ENCODE measurements at places on chromosomes 16 and 17.

GRCh38 chr17:28549236-28550132 is 2.9 kb downstream of the UNC119 start:
- no peak overlapping the region for H3K27ac ChIP-seq
- H3K27me3 ChIP-seq, result no peaks in the 10 kb centered on the region
- no peak for DNase-seq
- H3K36me3 ChIP-seq, result peaks cover 6% of the 10 kb centered on the region

- no peaks in the 10 kb centered on the region for H3K4me1 ChIP-seq
- no peak overlapping the region for H3K27ac ChIP-seq
- H3K27me3 ChIP-seq, result no peaks in the 10 kb centered on the region
Measured at GRCh38 chr16:66473051-66473571, 46.0 kb downstream of the BEAN1 start.

GRCh38 chr17:72826602-72827001 is 265.9 kb downstream of the SLC39A11 start:
- no peaks in the 10 kb centered on the region for H3K4me1 ChIP-seq
- H3K27ac ChIP-seq, result no peak overlapping the region
- no peak for DNase-seq
- H3K4me3 ChIP-seq, result no peak overlapping the region

GRCh38 chr16:78390508-78391324 is 291.3 kb downstream of the WWOX start:
- no peak for DNase-seq
- no peaks in the 10 kb centered on the region for H3K27me3 ChIP-seq
- H3K36me3 ChIP-seq, result no peaks in the 10 kb centered on the region
- no peak overlapping the region for H3K4me3 ChIP-seq
- H3K4me1 ChIP-seq, result no peaks in the 10 kb centered on the region

DNA sequence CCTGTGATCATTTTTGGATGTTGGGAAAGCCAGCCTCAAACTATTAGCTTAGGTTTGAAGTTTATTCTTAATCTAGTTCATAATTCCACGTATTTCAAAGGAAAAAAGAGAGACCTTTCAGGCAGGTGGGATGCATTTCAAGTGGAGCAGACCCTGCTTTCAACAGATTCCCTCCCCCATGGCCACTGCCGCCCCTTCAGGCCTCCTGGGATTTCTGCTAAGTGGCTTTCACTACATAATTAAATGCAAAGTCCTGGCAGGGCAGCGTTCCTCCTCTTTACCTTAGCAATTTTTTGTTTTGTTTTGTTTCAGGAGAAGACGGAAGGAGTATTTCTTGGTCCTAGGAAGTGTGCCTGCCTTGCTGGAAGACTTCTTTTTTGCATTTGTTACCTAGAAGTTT is 36.6 kb downstream of the MAF start:
- H3K4me3 ChIP-seq, result no peak overlapping the region
- no peak overlapping the region for H3K27ac ChIP-seq
- DNase-seq, result no peak
- H3K36me3 ChIP-seq, result no peaks in the 10 kb centered on the region
- no peaks in the 10 kb centered on the region for H3K27me3 ChIP-seq
- H3K4me1 ChIP-seq, result no peaks in the 10 kb centered on the region

GRCh38 chr17:63015824-63016223 is 49.8 kb downstream of the TANC2 start:
- H3K27me3 ChIP-seq, result no peaks in the 10 kb centered on the region
- H3K27ac ChIP-seq, result no peak overlapping the region
- DNase-seq, result no peak
- peaks cover 4% of the 10 kb centered on the region for H3K4me1 ChIP-seq
- no peaks in the 10 kb centered on the region for H3K36me3 ChIP-seq

DNA sequence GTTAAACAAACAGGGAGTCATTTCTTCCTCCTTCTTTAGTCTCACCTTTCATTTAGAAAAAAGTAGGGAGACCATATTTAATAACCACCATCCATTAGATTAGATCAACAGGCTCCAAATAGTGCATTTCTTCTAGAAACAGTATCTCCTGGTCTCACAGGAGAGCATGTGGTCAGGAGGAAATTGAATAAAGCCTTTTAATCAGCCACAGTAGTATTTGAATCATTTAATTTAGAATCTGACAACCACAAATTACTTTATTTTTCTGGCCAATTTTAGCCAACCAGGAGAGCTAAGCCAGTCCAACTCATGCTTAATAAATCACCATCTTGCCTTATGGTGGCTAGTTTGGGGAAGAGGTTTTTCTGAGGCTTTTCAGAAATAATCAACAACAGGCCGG is 26.3 kb upstream of the ZFP90 start:
- no peaks in the 10 kb centered on the region for H3K36me3 ChIP-seq
- no peak for DNase-seq
- H3K4me1 ChIP-seq, result peaks cover 8% of the 10 kb centered on the region
- H3K27ac ChIP-seq, result no peak overlapping the region

GRCh38 chr17:68526548-68526947 is 14.3 kb downstream of the PRKAR1A start:
- no peak overlapping the region for H3K27ac ChIP-seq
- DNase-seq, result no peak
- H3K36me3 ChIP-seq, result peaks cover 13% of the 10 kb centered on the region
- H3K4me1 ChIP-seq, result no peaks in the 10 kb centered on the region
- no peaks in the 10 kb centered on the region for H3K27me3 ChIP-seq

DNA sequence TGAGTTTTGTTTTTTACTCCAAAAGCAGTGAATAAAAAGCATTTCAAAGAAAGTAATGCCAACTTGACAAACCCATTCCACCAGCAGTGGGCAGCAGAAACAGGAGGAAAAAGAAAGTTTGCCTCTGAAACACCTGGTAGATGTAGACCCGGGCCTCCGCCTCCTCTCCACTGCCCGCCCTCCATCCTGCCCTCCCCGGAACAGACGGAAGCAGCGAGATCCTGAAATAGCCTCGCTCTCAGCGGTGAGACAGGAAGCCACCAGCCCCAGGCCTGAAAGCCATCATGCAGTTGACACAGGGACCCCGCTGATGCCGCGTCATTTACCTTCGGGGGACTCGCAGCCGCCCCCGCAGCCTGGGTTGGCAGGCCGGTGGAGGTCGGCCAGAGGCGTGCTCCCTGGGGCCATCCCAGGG is 67.8 kb downstream of the C16orf78 start:
- H3K27me3 ChIP-seq, result peaks cover 11% of the 10 kb centered on the region
- no peaks in the 10 kb centered on the region for H3K36me3 ChIP-seq
- no peak for DNase-seq
- peak overlapping the region; percentile 31 for H3K27ac ChIP-seq
- H3K4me1 ChIP-seq, result no peaks in the 10 kb centered on the region
- no peak overlapping the region for H3K4me3 ChIP-seq

GRCh38 chr17:48729335-48730239 is 1.0 kb upstream of the HOXB13 start:
- H3K4me3 ChIP-seq, result no peak overlapping the region
- DNase-seq, result no peak
- H3K4me1 ChIP-seq, result peaks cover 18% of the 10 kb centered on the region
- H3K27me3 ChIP-seq, result peaks cover 100% of the 10 kb centered on the region
- H3K27ac ChIP-seq, result no peak overlapping the region
- H3K36me3 ChIP-seq, result no peaks in the 10 kb centered on the region

- H3K4me3 ChIP-seq, result no peak overlapping the region
- peaks cover 69% of the 10 kb centered on the region for H3K27me3 ChIP-seq
- H3K4me1 ChIP-seq, result peaks cover 22% of the 10 kb centered on the region
Measured at GRCh38 chr17:81966343-81967243, 5.6 kb upstream of the NOTUM start.

GRCh38 chr17:19305256-19305655 is 57.3 kb downstream of the B9D1 start:
- no peak overlapping the region for H3K27ac ChIP-seq
- no peaks in the 10 kb centered on the region for H3K27me3 ChIP-seq
- peaks cover 78% of the 10 kb centered on the region for H3K4me1 ChIP-seq
- peaks cover 91% of the 10 kb centered on the region for H3K36me3 ChIP-seq
- no peak overlapping the region for H3K4me3 ChIP-seq
- DNase-seq, result no peak

- H3K27me3 ChIP-seq, result no peaks in the 10 kb centered on the region
- DNase-seq, result no peak
- no peak overlapping the region for H3K4me3 ChIP-seq
- H3K36me3 ChIP-seq, result peaks cover 9% of the 10 kb centered on the region
- peaks cover 14% of the 10 kb centered on the region for H3K4me1 ChIP-seq
Measured at GRCh38 chr16:74455213-74455612, 33.9 kb upstream of the CLEC18B start.

DNA sequence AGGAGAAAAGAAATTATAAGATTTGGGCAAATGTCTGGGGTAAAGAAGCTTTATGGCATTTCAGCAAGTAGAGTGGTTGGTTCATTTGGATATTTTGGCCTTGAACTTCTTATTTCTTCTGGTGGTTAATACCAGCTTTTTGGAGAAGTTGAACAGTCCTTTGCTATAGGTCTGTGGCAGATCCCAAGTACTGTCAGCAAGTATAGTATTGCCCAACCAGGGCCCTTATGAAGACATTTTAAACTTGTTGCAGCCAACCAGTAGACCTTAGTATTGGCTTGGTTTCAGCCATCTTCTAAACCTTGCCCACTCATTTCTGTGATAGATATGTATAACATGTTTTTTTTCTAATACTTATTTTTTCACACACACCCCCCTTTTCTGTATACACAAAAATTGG is 2.2 kb downstream of the SP2 start:
- H3K27me3 ChIP-seq, result no peaks in the 10 kb centered on the region
- H3K4me1 ChIP-seq, result peaks cover 22% of the 10 kb centered on the region
- no peaks in the 10 kb centered on the region for H3K36me3 ChIP-seq
- no peak overlapping the region for H3K27ac ChIP-seq
- H3K4me3 ChIP-seq, result no peak overlapping the region
- DNase-seq, result no peak

GRCh38 chr17:45325810-45326209 is 9.0 kb upstream of the MAP3K14 start:
- H3K4me1 ChIP-seq, result peaks cover 13% of the 10 kb centered on the region
- no peak overlapping the region for H3K4me3 ChIP-seq
- H3K27ac ChIP-seq, result no peak overlapping the region
- H3K27me3 ChIP-seq, result no peaks in the 10 kb centered on the region
- H3K36me3 ChIP-seq, result no peaks in the 10 kb centered on the region

DNA sequence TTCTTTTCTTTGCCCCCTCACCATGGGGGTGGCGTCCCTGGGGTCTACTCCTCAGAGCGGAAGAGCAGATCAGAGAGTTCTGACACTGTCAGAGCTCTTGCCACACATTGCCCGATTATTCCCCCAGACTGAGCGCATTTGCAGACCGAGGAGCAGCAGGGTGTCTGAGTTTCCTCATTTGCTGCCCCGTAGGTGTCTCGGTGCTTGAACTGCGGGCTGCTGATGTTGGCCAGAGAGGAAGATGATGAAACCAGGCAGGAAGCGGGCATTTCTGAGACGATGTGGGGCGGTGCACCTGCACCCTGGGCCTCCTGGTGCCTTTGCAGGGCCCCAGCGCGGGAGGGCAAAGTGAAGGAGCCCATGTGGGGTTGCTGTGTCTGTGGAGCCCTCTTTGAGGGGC is 55.2 kb downstream of the ARSG start:
- H3K27me3 ChIP-seq, result no peaks in the 10 kb centered on the region
- H3K36me3 ChIP-seq, result peaks cover 10% of the 10 kb centered on the region
- DNase-seq, result no peak
- peaks cover 17% of the 10 kb centered on the region for H3K4me1 ChIP-seq

GRCh38 chr17:38685491-38685890 is 10.7 kb upstream of the EPOP start:
- H3K27me3 ChIP-seq, result no peaks in the 10 kb centered on the region
- DNase-seq, result no peak
- no peak overlapping the region for H3K27ac ChIP-seq
- no peaks in the 10 kb centered on the region for H3K4me1 ChIP-seq

DNA sequence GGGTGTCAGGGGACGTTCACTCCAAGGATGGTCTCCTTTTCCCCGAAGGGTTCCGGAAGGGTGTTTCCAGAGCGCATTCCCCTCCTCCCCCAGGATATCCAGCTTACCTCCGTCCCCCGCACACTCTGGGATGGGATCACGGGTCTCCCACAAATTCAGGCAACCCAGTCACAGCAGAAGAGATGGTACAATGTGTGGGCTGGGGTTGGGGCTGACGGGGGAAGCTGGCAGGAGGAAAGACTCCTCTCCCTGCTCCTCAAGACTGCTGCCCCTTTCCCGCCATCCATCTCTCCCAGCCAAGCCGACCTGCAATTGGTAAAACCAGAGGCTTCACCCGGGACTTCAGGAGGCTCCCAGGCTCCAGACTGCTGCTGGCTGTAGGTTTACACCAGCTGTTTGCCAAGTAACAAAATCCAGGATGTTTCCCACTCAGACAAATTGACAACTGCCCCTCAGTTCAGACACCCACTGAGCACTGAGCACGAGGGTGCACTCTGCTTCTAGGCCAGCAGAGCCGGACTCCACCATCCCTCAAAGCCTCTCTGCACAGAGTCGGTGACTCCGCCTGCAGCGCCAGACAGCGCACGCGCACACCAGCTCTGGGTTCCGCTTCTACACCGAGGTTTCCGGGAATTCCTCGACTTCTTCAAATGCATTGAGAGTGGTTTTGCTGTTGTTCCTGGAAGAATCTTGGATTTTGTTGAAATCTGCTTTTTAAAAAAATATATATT is 37.7 kb downstream of the ASPA start:
- peaks cover 13% of the 10 kb centered on the region for H3K4me1 ChIP-seq
- H3K27ac ChIP-seq, result peak overlapping the region; percentile 70
- DNase-seq, result no peak

- no peak overlapping the region for H3K4me3 ChIP-seq
- H3K36me3 ChIP-seq, result no peaks in the 10 kb centered on the region
- H3K27ac ChIP-seq, result no peak overlapping the region
- DNase-seq, result no peak
- H3K4me1 ChIP-seq, result peaks cover 10% of the 10 kb centered on the region
Measured at GRCh38 chr17:60416368-60416925, 5.8 kb upstream of the CHCT1 start.

DNA sequence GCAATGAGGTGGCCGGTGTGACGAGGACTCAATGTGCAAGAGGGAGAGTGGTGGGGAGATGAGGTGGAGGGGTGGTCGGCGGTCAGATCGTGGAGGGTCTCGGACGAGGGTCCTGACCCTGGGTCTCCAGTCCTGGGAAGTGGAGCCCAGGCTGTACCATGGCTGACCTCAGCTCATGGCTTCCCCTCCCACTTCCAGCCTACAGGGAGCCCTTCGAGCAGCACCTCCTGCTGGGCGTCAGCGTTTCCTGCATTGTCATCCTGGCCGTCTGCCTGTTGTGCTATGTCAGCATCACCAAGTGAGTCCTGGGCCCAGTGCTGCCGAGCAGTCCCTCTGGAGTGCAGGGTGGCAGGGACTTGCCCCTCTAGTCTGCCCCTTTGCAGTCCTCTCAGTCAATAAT is 41.8 kb downstream of the IL4R start:
- no peaks in the 10 kb centered on the region for H3K4me1 ChIP-seq
- H3K4me3 ChIP-seq, result no peak overlapping the region
- H3K27ac ChIP-seq, result no peak overlapping the region
- peaks cover 76% of the 10 kb centered on the region for H3K36me3 ChIP-seq

DNA sequence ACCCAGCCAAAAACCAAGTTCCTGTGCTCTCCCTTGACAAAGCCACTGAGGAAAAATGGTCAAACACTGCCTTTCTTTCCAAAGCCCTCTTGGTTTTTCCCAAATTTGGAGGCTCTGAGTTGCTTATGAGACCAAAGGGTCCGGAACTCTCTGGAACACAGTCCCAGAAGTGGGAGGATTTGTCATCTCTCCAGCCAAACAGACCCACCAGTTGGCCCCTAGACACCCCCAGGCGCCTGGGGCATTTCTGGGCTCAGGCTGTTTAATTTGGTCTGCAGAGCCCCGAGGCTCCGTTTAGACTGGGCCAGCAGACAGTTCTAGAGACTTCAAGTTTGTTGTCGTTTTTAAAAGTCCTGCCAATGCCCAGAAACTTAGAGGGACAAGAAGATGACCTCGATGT is 239.1 kb downstream of the SEC14L1 start:
- no peaks in the 10 kb centered on the region for H3K27me3 ChIP-seq
- DNase-seq, result no peak
- H3K4me3 ChIP-seq, result no peak overlapping the region
- peak overlapping the region; percentile 96 for H3K27ac ChIP-seq
- no peaks in the 10 kb centered on the region for H3K36me3 ChIP-seq
